ENCODE measurements at places on chromosomes 5 and 9.

DNA sequence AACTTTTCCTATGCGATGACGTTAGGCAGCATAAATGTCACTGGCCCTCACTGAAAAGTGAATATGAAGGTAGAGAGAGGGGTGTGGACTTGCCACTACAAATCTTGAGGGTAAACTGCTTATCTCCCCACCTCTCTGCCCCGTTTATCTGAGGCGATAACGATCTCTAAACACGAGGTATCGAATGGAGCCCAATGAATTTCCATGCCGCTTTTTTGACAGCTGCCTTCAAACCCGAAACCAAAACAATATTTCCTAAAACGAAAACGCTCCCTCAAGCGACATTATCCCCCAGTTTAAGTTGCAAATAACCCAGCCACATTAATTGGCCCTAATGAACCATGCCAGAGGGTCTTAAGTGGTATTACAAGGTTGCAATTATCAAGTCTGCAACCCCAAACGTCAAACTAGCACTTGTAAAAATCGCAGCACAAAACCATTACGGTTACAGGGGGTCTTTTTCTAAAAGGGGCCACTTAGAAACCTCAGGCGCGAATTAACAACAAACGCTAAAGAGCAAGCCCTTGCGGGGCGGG is 1.4 kb downstream of the NR3C1 start:
- DNase-seq, result no peak
- H3K27me3 ChIP-seq, result no peaks in the 10 kb centered on the region
- H3K36me3 ChIP-seq, result no peaks in the 10 kb centered on the region
- H3K4me3 ChIP-seq, result peak overlapping the region; percentile 78

DNA sequence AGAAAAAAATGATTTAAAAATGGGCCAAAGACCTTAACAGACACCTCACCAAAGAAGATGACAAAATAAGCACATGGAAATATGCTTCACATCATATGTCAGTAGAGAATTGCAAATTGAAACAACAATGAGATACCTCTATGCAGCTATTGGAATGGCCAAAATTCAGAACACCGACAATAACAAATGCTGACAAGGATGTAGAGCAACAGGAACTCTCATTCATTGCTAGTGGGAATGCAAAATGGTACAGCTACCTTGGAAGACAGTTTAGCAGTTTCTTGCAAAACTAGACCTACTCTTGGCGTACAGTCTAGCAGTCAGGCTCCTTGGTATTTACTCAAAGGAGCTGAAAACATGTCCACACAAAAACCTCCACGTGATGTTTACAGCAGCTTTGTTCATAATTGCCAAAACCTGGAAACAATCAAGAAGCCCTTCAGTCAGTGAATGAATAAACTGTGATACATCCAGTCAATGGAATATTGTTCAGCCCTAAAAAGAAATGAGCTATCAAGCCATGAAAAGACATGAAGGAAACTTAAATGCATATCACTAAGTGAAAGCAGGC is 10.5 kb upstream of the MVB12B start:
- H3K4me3 ChIP-seq, result no peak overlapping the region
- H3K4me1 ChIP-seq, result no peaks in the 10 kb centered on the region
- no peak for DNase-seq
- no peak overlapping the region for H3K27ac ChIP-seq
- H3K36me3 ChIP-seq, result no peaks in the 10 kb centered on the region

DNA sequence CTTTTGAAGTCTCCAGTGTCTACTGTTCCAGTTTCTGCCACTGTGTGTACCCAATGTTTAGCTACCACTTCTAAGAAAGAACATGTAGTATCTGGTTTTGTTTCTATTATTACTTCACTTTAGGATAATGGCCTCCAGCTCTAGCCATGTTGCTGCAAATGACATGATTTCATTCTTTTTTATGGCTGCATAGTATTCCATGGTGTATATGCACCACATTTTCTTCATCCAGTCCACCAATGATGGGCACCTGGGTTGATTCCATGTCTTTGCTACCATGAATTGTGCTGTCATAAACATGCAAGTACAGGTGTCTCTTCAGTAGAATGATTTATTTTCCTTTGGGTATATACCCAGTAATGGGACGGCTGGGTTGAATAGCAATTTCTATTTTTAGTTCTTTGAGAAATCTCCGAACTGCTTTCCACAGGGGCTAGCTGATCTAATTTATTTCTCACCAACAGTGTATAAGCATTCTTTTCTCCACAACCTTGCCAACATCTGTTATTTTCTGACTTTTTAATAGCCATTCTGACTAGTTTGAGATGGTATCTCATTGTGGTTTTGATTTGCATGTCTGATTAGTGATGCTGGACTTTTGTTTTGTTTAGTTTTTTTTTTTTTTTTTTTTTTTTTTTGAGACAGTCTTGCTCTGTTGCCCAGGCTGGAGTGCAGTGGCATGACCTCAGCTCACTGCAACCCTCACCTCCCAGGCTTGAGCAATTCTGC is 68.9 kb downstream of the WDR41 start:
- no peak for DNase-seq
- H3K27me3 ChIP-seq, result no peaks in the 10 kb centered on the region
- no peaks in the 10 kb centered on the region for H3K4me1 ChIP-seq

DNA sequence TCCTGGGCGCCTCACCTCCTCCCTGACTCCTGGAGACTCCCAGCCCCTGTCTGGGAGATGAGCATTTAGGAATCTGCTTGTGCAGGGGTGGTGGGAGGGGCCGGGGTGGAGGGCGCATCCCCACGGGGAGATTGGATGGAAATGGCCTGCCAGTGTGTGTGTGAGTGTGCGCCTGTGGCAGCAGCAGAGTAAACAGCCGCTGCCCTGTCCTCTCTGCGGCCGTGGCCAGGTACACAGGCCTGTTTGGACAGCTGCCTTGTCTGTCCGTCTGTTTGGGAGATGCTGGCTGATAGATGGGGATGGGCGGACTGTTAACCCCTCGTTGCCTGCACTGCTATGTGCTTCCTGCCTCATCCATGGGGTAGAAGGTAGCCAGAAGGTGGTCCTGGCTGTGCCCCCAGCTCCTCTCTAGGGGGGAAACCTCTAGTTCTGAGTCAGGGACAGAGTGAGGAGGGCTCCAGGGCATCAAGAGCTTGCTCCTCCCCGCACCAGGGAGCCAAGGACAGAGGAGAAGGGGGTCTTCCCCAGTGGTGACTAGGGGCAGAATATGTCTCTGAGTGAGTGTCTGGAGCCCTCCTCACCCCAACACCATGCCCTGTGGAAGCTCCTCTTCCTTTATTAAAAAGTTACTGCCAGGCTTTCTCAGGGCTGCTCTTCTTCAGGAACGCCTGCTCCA is 60.1 kb downstream of the LMX1B start:
- no peaks in the 10 kb centered on the region for H3K36me3 ChIP-seq
- no peak for DNase-seq
- H3K4me1 ChIP-seq, result no peaks in the 10 kb centered on the region
- no peak overlapping the region for H3K27ac ChIP-seq
- no peak overlapping the region for H3K4me3 ChIP-seq

GRCh38 chr9:68507130-68507805 is 33.4 kb downstream of the TMEM252 start:
- H3K4me3 ChIP-seq, result no peak overlapping the region
- no peak overlapping the region for H3K27ac ChIP-seq
- no peaks in the 10 kb centered on the region for H3K27me3 ChIP-seq
- H3K36me3 ChIP-seq, result no peaks in the 10 kb centered on the region
- DNase-seq, result no peak

GRCh38 chr5:35317586-35317985 is 87.3 kb upstream of the PRLR start:
- H3K36me3 ChIP-seq, result no peaks in the 10 kb centered on the region
- H3K27ac ChIP-seq, result no peak overlapping the region
- H3K27me3 ChIP-seq, result no peaks in the 10 kb centered on the region

GRCh38 chr9:37987467-37987981 is 81.5 kb downstream of the SHB start:
- no peaks in the 10 kb centered on the region for H3K27me3 ChIP-seq
- H3K4me1 ChIP-seq, result no peaks in the 10 kb centered on the region
- no peak overlapping the region for H3K27ac ChIP-seq
- no peaks in the 10 kb centered on the region for H3K36me3 ChIP-seq
- no peak for DNase-seq
- H3K4me3 ChIP-seq, result no peak overlapping the region

GRCh38 chr9:80437091-80437640 is 865.4 kb downstream of the TLE4 start:
- H3K36me3 ChIP-seq, result no peaks in the 10 kb centered on the region
- DNase-seq, result no peak
- no peaks in the 10 kb centered on the region for H3K27me3 ChIP-seq
- H3K27ac ChIP-seq, result no peak overlapping the region

All from naive thymus-derived CD4-positive, alpha-beta T cell (primary cell).